ENCODE measurements at places on chromosomes 2 and 18.

DNA sequence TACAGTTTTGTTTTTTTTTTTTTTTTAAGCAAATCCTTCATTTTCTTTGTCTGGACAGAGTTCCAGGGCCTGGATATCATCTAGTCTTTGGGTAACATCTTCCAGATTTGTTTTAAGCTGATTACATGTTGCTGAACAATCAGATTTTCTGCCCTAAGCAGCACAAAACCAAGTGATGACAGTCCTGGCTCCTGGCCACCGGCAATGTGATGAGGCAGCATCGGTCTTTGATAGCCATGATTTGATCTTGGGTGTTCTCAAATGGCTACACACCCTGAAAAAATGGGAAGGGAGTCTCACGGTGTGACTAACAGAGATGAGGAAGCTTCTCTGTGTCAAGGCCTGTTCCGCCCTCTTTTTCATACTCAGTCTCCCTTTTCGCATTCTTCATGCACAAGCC lies 708.6 kb upstream of the ZEB2 start:
- no peak for DNase-seq

GRCh38 chr2:28594000-28594331 lies 98.1 kb downstream of the PLB1 start:
- no peak for DNase-seq

DNA sequence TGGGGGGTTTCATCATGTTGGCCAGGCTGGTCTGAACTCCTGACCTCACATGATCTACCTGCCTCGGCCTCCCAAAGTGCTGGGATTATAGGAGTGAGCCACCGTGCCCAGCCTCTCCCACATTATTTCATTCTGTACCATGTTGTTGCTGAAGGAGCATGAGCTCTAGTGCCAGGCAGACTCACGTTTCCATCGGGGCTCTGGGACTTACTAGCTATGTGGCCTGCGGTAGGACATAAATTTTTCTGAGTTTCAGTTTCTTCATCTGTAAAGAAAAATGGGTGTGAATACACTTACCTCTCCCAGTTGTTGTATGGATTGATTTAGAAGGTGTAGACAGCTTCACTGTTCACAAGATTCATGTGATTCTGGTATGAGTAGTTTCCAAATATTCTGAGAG lies 30.8 kb upstream of the CCL20 start:
- DNase-seq, result no peak

DNA sequence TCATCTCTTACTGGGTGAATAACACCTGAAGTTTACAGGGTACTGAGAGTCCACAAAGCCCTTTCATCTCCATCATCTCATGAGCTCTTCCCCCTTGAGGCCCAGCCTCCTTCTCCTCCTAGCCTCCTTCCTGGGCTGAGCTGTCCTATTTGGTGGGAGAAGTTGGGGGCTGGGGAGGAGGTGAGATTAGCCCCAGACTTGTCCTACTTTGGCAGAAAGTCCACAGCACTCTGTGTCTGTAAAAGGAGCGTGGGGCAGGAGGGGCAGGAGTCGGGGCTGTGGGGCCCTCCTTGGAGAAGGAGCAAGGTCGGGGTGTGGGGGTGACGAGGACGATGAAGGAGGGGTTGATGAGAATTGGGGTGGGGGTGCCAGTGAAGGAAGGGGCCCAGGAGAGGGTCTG lies 10.0 kb upstream of the DES start:
- DNase-seq, result no peak

Measured in activated CD8-positive, alpha-beta memory T cell treated with anti-CD3 and anti-CD28 coated beads for 48 hours (primary cell).